C1 segment of cervical spinal cord (tissue), 14 donors: ENCODE measurements at places on chromosomes 4 and X.

- no peak for DNase-seq
These were observed 8.2 kb downstream of the TNIP3 start for GRCh38 chr4:121155893-121156292.

- no peak for DNase-seq
These were observed 196.8 kb upstream of the LEF1 start for GRCh38 chr4:108365551-108365950.

GRCh38 chr4:3019145-3019846 is 55.0 kb downstream of the HTT-AS start:
- no peak for DNase-seq

DNA sequence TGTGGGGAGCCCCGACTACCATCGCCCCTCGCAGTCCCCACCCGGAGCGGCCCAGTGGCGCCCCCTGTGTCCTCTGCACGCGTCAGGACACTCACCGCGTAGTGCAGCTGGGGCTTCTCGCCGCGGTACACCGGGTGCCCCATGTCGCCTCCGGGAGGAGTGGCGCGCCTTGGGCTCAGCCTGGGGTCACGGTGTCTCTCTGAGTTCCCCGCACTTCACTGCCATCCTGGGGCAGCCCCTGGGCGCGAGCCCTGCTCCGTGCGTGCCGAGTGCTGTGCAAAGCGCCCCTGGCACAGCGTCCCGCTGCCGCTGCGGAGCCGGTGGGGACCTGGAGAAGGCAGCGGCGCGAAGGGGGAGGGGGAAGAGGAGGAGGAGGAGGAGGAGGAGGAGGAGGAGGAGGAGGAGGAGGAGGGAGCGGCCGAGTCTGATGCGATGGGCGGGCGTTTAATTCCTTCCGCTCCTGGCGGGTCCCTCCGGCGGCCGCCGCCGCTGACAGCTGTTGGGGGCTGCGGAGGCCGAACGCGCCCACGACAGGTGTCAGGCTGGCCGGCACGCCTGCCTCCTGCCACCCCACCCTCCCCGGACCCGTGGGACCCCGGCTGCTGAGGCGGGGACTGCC is 134.3 kb downstream of the AMELX start:
- no peak for DNase-seq

GRCh38 chrX:10076765-10077164 is 80.0 kb upstream of the CLCN4 start:
- no peak for DNase-seq

- DNase-seq, result no peak
These were observed 46.0 kb downstream of the SEPSECS start for GRCh38 chr4:25113915-25114904.

GRCh38 chrX:129808158-129808828 is 28.5 kb downstream of the SASH3 start:
- DNase-seq, result no peak

DNA sequence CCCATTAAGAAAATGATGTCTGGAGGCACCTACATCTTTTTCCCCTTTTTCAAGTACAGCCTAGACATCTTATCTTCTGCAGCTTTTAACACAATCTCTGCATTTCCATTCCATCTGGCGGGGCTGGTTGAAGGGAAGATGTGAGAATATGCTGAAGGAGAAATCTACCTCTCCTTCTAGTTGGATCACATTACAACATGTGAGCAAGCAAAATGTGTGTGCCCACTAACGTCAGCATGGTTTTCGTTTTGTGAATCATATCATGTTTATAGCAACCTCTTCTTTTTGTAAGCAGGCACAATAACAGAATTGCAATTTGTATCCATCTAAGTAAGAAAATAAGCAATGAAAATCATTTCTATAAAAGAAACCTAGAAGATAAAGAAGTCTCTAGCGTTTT is 28.9 kb upstream of the MID1 start:
- DNase-seq, result no peak

GRCh38 chr4:133694416-133694815 is 507.2 kb downstream of the PABPC4L start:
- DNase-seq, result no peak

DNA sequence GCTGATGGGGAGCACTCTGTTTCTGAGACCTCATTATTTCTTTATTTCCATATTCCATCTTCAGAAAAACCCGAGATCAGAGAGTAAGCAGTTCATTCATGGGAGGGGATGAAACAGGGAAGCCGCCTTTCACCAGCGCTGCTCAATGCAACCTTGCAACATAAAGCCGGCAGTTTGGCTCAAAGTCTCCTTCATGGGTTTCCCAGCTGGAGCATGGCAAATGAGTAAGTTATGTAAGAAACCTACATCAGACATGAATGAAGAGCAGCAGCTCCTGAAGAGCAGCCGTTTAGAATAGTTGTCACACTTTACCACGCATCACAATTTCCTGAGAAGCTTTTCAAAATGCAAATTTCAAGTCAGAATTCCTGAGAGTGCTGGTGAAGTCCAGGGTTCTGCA is 578.8 kb downstream of the FSTL5 start:
- no peak for DNase-seq
